SK-MEL-5 (cell line): ENCODE measurements at places on chromosomes 3 and 15. TPM values are rescaled to one million over a fixed set of nuclear protein-coding genes. Genes with fewer than 3 reads are reported as not detected.

- no peak for DNase-seq
These were observed 6.1 kb upstream of the USP8 start for GRCh38 chr15:50418041-50418583.

DNA sequence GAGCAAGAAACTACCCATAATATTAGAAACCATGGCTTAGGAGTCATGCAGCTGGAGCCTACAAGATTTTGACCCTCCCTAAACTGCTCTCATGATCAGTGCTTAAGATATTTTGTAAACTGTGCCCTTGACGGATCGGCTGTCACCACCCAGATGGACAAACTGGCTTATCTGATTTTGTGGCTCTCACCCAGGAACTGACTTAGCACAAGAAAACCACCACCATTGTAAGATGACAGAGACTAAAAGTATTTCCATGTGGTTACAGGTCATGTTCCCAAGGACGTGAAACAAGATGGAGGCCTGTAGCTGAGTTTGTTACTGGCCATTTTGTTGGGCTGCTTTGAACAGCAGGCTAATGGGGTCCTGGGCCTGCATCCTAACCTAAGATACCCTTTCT is 940.9 kb downstream of the OTOL1 start:
- DNase-seq = no peak

DNA sequence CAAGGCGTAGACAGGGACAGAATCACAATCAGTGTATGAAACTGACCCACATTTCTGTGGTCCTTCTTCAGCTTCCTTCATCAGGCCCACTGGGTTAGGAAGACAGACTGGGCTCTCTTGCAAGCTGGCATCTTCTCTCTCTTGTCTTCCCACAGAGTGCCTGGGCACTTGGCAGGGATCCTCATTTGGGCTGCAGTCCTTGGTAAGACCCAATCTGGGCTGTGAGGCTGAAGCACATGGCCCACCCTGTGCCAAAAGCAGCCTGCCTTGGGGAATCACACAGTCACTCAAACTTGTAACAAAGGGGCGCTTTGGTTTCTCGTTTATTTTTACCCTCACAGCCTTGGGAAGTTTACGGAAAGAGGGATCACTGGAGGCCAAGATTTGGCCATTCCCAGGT is 8.2 kb upstream of the EPHB3 start:
- no peak for DNase-seq

The CPLX3 gene
- not detected in 2 replicates for total RNA-seq

The CLSTN2 gene
- not detected in 2 replicates for total RNA-seq
